ENCODE measurements at places on chromosomes 1 and 21.

- H3K27me3 ChIP-seq, result no peaks in the 10 kb centered on the region
- H3K4me1 ChIP-seq, result peaks cover 7% of the 10 kb centered on the region
- H3K36me3 ChIP-seq, result no peaks in the 10 kb centered on the region
- no peak overlapping the region for H3K27ac ChIP-seq
- DNase-seq, result no peak
- H3K4me3 ChIP-seq, result no peak overlapping the region
Measured at GRCh38 chr1:8154621-8155052, 128.5 kb upstream of the ERRFI1 start.

- H3K27me3 ChIP-seq, result no peaks in the 10 kb centered on the region
- no peak overlapping the region for H3K4me3 ChIP-seq
- H3K36me3 ChIP-seq, result no peaks in the 10 kb centered on the region
- H3K4me1 ChIP-seq, result no peaks in the 10 kb centered on the region
- no peak overlapping the region for H3K27ac ChIP-seq
Measured at GRCh38 chr1:221190249-221190648, 311.0 kb downstream of the HLX start.

DNA sequence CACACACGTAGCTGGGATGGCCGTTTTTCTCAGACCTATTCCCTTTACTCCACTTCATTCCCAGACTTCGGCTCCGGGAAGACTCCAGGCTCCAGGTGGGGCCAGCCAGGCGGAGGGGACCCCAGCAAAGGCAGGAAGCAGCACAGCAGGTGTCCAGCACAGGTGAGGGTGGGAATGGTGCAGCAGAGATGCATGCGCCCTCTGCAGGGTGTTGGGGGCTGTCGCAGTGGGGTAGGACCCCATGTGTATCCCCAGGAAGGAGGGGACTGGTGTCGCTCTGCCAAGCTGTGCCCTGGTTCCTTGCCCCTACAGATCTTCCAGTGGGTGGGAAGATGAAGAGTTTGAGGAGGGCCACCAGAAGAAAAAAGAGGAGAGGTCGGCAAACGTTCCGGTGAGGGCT lies 5.3 kb downstream of the TTC24 start:
- no peaks in the 10 kb centered on the region for H3K27me3 ChIP-seq
- no peaks in the 10 kb centered on the region for H3K36me3 ChIP-seq
- peaks cover 10% of the 10 kb centered on the region for H3K4me1 ChIP-seq
- no peak overlapping the region for H3K27ac ChIP-seq
- peak overlapping the region; percentile 41 for H3K4me3 ChIP-seq
- peak; percentile 87 for DNase-seq

GRCh38 chr21:33810766-33811165 lies 104.8 kb downstream of the ATP5PO start:
- no peak for DNase-seq
- no peak overlapping the region for H3K27ac ChIP-seq
- no peak overlapping the region for H3K4me3 ChIP-seq
- 0 out of 2 replicates have a peak, but pooled peaks cover 5% of the 10 kb centered on the region for H3K36me3 ChIP-seq
- no peaks in the 10 kb centered on the region for H3K27me3 ChIP-seq

- no peaks in the 10 kb centered on the region for H3K27me3 ChIP-seq
- DNase-seq, result no peak
- no peak overlapping the region for H3K4me3 ChIP-seq
- peaks cover 6% of the 10 kb centered on the region for H3K4me1 ChIP-seq
Measured at GRCh38 chr1:25135909-25136308, 96.4 kb downstream of the SYF2 start.

DNA sequence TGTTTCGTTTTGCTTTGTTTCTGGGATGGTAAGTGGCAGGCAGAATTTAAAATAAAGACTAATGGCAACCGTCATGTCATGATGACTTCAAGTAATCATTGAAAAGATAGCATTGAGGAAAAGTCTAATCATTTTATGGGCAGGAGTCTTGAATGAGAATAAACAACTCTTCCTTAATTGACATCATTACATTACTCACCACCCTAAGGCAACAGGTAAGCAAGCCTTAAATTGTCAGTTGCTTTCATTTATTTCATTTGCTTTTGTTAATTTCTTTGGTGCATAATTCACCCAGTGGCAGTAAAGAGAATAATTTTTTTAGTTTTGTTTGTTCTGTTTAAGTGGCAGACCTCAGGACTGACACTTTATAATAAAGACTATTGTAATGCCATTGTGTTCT lies 669.0 kb downstream of the RWDD3 start:
- DNase-seq, result no peak
- no peaks in the 10 kb centered on the region for H3K4me1 ChIP-seq
- no peaks in the 10 kb centered on the region for H3K27me3 ChIP-seq
- no peak overlapping the region for H3K4me3 ChIP-seq
- no peak overlapping the region for H3K27ac ChIP-seq
- H3K36me3 ChIP-seq, result no peaks in the 10 kb centered on the region

- no peak overlapping the region for H3K27ac ChIP-seq
- H3K4me3 ChIP-seq, result no peak overlapping the region
- H3K4me1 ChIP-seq, result no peaks in the 10 kb centered on the region
- no peak for DNase-seq
- H3K27me3 ChIP-seq, result no peaks in the 10 kb centered on the region
- no peaks in the 10 kb centered on the region for H3K36me3 ChIP-seq
Measured at GRCh38 chr1:174116042-174116441, 43.3 kb upstream of the RABGAP1L start.

GRCh38 chr1:41954533-41954944 lies 35.8 kb upstream of the HIVEP3 start:
- H3K27ac ChIP-seq, result no peak overlapping the region
- no peaks in the 10 kb centered on the region for H3K27me3 ChIP-seq
- DNase-seq, result peak; percentile 32
- H3K4me1 ChIP-seq, result peaks cover 6% of the 10 kb centered on the region
- H3K36me3 ChIP-seq, result no peaks in the 10 kb centered on the region
- H3K4me3 ChIP-seq, result no peak overlapping the region

- H3K27me3 ChIP-seq, result peaks cover 92% of the 10 kb centered on the region
- peak overlapping the region; percentile 90 for H3K4me3 ChIP-seq
- H3K36me3 ChIP-seq, result no peaks in the 10 kb centered on the region
- no peak overlapping the region for H3K27ac ChIP-seq
- peaks cover 21% of the 10 kb centered on the region for H3K4me1 ChIP-seq
Measured at GRCh38 chr1:226737819-226738420, 1.2 kb downstream of the ITPKB start.

GRCh38 chr1:84724128-84724860 lies 34.0 kb upstream of the SSX2IP start:
- no peaks in the 10 kb centered on the region for H3K36me3 ChIP-seq
- no peak overlapping the region for H3K27ac ChIP-seq
- peak; percentile 94 for DNase-seq
- no peak overlapping the region for H3K4me3 ChIP-seq
- H3K27me3 ChIP-seq, result no peaks in the 10 kb centered on the region

DNA sequence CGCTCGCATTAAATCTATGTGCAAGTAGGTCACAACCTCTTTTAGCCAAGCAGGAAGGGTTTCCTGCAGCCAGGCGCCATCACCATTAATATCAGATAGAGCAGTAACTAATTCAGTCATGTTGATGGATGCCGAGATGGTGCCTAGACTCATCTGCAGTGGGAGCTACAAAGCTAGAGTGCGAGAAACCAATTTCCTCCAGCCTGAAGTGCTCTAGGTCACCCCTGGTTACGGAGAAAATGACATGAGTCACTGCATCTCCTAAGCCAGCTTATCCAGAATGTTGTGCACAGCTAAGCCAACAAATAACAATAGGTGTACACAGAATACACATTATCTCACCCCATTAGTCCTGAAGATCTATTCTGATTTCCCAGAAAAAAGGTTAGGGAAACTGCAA lies 36.0 kb downstream of the OVAAL start:
- H3K4me3 ChIP-seq, result no peak overlapping the region
- no peaks in the 10 kb centered on the region for H3K4me1 ChIP-seq
- H3K27ac ChIP-seq, result no peak overlapping the region
- DNase-seq, result no peak
- H3K27me3 ChIP-seq, result no peaks in the 10 kb centered on the region

DNA sequence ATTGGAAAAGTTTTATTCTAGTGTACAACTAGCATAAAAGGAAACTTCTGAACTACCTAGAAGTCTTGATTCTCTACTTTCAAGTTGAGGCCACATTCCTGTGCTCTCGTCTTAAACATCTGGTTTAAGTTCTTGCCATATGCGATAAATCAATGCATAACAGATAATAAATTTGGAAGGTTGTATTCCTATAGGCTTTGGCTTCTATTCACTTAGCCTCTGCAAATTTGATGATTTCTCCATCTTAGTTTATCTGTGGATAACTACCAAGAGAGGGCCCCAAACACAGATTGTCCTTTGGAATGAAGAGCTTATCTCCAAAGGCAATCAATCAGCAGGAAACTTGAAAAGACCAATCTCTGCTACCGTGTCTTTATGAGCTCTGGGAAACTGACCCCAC lies 11.7 kb upstream of the RNF2 start:
- H3K36me3 ChIP-seq, result no peaks in the 10 kb centered on the region
- H3K4me3 ChIP-seq, result no peak overlapping the region
- no peaks in the 10 kb centered on the region for H3K4me1 ChIP-seq
- no peaks in the 10 kb centered on the region for H3K27me3 ChIP-seq

DNA sequence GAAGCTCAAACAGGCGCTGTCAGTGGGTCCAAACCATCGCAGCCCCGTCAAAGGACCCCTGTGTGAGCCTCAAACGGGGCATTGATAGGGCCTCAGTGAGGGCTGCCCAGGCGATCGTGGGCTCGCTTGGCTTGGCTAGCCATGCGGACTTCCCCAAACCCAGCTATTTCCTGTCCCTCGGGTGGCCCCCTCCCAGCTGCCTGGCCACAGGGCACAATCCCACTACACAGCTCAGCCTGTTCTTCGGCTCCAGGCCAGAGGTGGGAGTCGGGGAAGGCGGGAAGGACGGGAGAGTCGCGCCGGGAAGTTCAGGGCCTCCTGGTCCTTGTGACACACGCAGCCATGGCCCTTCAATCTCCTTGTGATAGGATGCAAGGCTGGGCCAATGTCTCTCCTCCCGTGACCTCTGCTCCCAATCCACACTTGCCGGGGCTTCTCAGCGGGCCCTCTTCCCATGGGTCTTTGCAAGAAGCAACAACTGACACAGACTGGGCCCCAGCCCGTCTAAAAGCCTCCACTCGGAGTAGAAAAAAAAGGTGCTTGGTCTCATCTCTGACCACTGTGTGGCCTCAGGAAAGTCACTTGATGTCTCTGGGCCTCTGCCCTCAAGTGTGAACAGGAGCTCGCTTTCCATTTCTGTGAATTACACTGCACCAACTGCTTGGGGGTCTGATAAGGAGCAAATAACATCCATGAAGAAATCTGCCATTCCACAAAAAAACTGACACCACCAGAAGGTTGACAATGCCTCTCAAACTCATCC lies 7.1 kb upstream of the MATN1 start:
- peaks cover 11% of the 10 kb centered on the region for H3K4me1 ChIP-seq
- H3K4me3 ChIP-seq, result no peak overlapping the region
- H3K27ac ChIP-seq, result no peak overlapping the region
- no peaks in the 10 kb centered on the region for H3K36me3 ChIP-seq

GRCh38 chr1:94801919-94802546 lies 18.1 kb upstream of the SLC44A3 start:
- H3K4me1 ChIP-seq, result peaks cover 14% of the 10 kb centered on the region
- H3K36me3 ChIP-seq, result no peaks in the 10 kb centered on the region
- no peak overlapping the region for H3K4me3 ChIP-seq
- H3K27me3 ChIP-seq, result no peaks in the 10 kb centered on the region
- DNase-seq, result peak; percentile 67

- H3K4me1 ChIP-seq, result no peaks in the 10 kb centered on the region
- peak; percentile 42 for DNase-seq
- no peaks in the 10 kb centered on the region for H3K36me3 ChIP-seq
- no peak overlapping the region for H3K27ac ChIP-seq
- H3K27me3 ChIP-seq, result no peaks in the 10 kb centered on the region
- no peak overlapping the region for H3K4me3 ChIP-seq
Measured at GRCh38 chr1:171081314-171081753, 9.4 kb upstream of the FMO3 start.

- H3K27ac ChIP-seq, result no peak overlapping the region
- H3K27me3 ChIP-seq, result no peaks in the 10 kb centered on the region
- DNase-seq, result no peak
- H3K4me3 ChIP-seq, result no peak overlapping the region
- peaks cover 30% of the 10 kb centered on the region for H3K4me1 ChIP-seq
Measured at GRCh38 chr1:18443587-18444520, 36.9 kb upstream of the KLHDC7A start.

- peak overlapping the region; percentile 74 for H3K4me3 ChIP-seq
- no peaks in the 10 kb centered on the region for H3K36me3 ChIP-seq
- DNase-seq, result peak; percentile 45
- H3K27ac ChIP-seq, result no peak overlapping the region
- peaks cover 14% of the 10 kb centered on the region for H3K4me1 ChIP-seq
- H3K27me3 ChIP-seq, result peaks cover 30% of the 10 kb centered on the region
Measured at GRCh38 chr1:41242342-41243078, 404 bp upstream of the SCMH1 start.

DNA sequence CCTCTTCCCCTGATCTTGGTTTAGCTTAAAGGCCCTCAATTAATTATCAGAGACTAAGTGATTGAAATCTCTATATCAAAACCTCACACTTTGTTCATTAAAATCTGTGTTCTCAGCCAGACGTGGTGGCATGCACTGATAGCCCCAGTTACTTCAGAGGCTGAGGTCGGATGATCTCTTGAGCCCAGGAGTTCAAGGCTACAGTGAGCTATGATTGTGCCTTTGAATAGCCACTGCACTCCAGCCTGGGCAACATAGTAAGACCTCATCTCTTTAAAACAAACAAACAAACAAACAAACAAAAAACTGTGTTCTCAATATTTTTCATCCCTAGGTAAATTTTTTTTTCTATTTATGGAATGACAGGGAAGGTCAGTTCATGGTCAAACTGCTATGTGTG lies 18.7 kb downstream of the TRMT13 start:
- no peaks in the 10 kb centered on the region for H3K36me3 ChIP-seq
- H3K4me3 ChIP-seq, result no peak overlapping the region
- H3K27ac ChIP-seq, result no peak overlapping the region
- no peak for DNase-seq
